ENCODE measurements at places on chromosomes 3 and 15. TPM values are rescaled to one million over a fixed set of nuclear protein-coding genes. Genes with fewer than 3 reads are reported as not detected.

DNA sequence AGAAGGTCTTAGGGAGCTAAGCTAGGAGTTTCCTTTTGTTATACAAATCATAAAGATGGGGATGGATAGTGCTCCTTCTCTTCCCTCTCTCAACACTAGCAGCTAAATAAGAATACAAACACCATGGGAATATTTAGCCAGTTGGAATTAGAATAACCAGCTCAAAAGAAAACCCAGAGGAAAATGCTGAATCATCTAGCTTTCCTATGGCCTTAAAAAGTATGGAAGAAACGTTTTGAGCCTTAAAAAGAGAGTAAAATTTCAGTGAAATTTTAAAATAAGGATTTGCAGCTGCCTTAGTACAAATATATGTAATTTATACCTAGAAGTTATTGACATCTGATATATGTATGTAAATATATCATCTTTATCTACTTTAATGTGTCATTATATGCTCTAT, 245.8 kb downstream of the STXBP5L start:
- no peak for DNase-seq

DNA sequence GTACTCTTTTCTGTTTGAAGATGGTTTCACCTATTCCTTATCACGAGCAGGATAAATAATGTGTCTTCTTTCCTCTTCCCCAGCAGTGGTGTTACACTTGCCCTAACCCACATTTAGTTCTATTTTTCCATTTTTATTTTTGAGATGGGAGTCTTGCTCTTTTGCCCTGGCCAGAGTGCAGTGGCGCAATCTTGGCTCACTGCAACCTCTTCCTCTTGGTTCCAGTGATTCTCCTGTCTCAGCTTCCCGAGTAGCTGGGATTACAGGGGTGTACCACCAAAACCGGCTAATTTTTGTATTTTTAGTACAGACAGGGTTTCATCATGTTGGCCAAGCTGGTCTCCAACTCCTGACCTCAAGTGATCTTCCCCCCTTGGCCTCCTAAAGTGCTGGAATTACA, 372.4 kb downstream of the FOXP1 start:
- no peak for DNase-seq

DNA sequence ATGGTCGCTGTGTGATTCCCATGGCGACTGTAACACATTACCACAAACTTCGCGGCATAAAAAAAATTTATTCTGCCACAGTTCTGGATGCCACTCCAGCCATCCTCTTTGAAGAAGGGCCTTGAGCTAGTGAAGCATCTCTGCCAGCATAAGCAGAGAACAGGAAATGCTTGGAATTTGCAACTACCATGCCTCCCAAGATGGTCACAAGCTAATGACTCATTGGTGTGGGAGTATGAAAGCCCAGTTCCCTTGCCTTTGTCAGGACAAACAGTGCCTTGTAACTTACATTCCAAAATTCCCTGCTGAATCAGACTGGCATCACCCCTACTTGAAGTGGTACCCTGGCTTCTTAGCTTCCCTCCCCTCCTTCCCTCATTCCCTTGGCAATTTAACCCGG, 129.7 kb downstream of the PROS1 start:
- DNase-seq = no peak

GRCh38 chr3:17111586-17111985, 226.8 kb downstream of the PLCL2 start:
- DNase-seq = no peak

The MYNN gene
- 11.1 TPM for polyA plus RNA-seq
